Activated T-helper 9 cell treated with anti-CD3 and anti-CD28 coated beads, Interleukin-2, amount 50 U/mL, for 16 hours (primary cell): ENCODE measurements at places on chromosomes 4 and X.
A peak's percentile ranks its signal among the peaks of the same experiment; 100 is the strongest.

GRCh38 chr4:108043526-108043925 lies 53.8 kb downstream of the HADH start:
- DNase-seq: no peak

DNA sequence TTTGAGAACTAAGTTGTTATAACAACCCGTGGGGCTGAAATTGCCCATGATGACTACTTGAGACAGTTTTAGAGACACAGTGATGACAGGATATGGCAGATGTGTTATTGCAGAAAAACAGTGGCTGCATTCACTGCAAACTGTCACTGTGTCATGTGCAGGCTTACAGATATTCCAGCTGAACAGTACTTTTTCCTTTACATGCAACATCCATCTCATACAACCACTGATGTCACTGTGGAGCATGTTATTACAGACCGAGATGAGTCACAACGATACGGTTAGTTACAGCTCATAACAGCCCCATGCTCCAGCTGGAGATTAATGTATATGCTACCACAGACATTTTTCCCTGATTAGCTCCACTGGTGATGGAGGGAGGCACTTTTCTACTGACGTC lies 207.4 kb downstream of the TMA16 start:
- no peak for DNase-seq

DNA sequence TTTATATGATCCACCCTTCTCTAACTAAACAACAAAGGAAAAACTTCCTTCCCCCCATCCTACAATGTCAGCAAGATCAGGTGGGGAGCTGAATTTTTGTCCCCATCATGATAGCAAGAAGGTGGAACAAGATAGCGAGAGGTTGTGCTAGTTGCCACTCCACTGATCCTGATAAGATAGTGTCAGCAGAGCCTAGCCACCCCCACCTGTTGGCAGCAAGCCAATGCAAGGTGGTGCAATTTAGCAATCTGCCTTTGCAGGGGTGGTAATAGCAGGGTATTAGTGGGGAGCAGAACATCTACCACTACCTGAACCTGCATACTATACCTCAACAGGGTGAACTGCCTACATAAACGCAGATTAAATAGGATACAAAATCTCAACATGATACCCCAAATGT lies 80.2 kb upstream of the MAMLD1 start:
- no peak for DNase-seq

GRCh38 chr4:163693211-163693610 lies 198.7 kb downstream of the TMA16 start:
- DNase-seq: no peak

DNA sequence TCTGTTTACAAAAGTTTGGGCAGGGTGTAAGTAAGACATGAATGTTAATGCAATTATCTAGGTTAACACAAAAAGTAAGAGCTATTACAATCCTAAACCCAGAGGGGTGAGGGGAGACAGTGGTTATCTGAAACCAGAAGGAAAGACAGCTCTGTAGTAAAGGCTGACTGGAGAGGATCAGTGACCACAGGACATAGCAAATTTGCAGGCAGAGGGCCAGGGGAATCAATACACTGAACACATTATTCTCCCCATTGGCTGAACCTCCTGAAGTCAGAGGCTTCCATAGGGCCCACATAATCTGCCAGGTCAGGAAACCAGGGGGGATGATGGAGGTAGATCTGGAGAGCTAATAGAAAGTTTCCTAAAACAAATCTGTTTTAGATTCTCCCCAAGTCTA lies 689.4 kb upstream of the ATOH1 start:
- no peak for DNase-seq

DNA sequence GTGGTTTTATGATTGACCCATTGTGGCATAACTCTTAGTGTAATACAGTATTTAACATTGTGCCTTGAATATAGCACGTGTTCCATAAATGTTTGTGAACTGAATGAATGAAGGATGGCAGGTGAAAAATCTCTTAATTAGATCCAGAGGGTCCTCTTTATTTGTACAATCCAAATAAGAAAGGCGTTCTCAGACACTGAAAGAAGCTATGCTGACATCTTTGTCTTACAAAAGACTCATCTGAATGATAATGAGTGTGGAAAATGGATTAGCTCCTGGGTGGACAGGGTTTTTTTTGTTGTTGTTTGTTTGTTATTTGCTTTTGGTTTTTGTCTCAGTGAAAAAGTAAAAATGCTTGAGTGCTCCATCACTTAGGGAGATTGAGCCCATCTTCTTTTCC lies 62.7 kb downstream of the NEUROG2 start:
- DNase-seq: no peak

DNA sequence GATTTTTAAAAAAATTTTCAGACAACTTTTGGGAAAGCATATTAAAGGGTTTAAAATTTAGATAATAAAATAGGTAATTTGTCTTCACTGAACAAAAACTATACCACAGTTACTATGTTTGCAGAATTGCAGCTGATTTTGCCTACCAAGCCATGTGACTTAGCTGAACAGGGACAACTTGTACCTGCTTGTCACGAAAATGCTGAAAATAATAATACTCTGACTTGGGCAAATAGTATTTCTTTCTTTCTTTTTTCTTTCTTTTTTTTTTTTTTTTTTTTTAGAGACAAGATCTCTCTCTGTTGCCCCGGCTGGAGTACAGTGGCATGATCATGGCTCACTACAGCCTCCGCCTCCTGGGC lies 225.2 kb upstream of the PPP1R2C start:
- DNase-seq: no peak

GRCh38 chrX:110692866-110693265 lies 102.8 kb downstream of the CHRDL1 start:
- DNase-seq: no peak

- peak; percentile 21 for DNase-seq
Measured at GRCh38 chr4:1008840-1009541, 2.4 kb upstream of the FGFRL1 start.

DNA sequence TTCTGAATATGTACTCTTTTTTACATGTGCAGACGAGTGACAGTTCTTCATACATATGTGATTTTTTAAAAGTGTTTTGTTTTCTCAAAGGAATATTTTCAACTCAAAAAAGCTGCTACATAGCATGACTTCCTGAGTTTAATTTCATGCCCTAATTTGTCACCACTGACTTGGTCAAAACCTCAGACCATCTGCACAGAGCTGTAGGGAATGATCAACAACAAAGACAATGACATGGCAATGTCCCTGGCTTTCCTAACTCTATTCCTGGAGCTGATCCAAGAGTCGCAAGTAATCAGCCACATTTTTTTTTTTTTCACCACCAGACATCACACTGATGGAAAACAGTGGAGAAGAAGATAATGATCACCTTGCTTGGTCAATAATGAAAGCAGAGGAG lies 97.7 kb downstream of the TMA16 start:
- no peak for DNase-seq

- DNase-seq: no peak
Measured at GRCh38 chr4:39146211-39146610, 36.1 kb upstream of the WDR19 start.

DNA sequence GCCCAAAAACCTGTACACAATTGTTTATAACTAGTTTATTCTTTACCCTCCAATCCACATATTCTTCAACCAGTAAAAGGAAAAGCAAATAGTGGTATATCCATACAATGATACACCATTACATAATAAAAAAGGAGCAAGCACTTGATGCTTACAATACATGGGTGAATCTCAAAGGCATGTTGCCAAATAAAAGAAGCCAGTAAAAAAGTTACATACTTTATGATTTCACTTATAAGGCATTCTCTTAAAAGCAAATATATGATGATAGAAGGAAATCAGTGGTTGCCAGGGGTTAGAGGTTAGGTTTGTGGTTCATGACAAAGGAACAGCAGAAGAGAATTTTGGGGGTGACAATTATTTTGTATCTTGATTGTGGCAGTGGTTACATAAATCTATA lies 896.1 kb upstream of the LCORL start:
- DNase-seq: no peak

GRCh38 chrX:24426921-24427746 lies 38.0 kb upstream of the PDK3 start:
- DNase-seq: no peak

- DNase-seq: no peak
Measured at GRCh38 chr4:154456240-154456639, 35.4 kb downstream of the DCHS2 start.

- DNase-seq: no peak
Measured at GRCh38 chrX:70087857-70088630, 25.8 kb downstream of the OTUD6A start.

DNA sequence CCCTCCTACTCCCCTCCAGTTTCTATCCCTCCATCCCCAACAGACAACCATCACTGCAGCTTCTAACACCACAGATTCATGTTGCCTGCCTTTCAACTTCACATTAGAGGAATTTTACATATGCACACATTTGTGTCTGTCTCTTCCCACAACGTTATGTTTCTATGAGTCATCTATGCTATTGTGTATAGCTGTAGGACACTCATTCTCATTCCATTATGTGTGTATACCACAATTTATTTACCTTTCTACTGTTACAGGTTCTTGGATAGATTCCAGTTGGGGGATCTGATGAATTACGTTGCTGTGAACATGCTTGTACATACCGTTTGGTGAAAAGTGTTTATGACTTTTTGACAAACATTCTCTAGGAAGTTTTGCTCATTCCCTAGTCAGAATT lies 58.8 kb upstream of the TRPC3 start:
- DNase-seq: no peak

DNA sequence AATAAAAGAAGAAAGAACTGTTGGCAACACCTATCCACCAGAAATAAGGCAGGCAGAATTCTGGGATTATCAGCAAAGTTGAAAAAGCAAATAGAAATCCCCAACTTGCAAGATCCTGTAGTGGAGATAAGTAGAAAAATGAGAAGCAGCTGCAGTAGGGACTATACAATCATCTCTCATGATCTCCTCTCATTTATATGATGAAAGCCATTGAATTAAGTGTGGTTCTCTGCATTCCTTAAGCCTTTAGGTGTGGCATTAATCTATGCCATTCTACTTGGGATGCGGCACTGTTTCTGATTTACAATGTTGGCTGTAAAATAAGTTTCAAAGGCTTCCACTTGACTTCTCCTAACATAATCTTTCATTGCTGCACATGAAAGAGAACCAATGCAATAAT lies 869.8 kb downstream of the TRAM1L1 start:
- no peak for DNase-seq

GRCh38 chrX:48992341-48992740 lies 9.7 kb downstream of the GRIPAP1 start:
- DNase-seq: no peak

- no peak for DNase-seq
Measured at GRCh38 chrX:72313707-72314641, 8.3 kb upstream of the CITED1 start.

GRCh38 chrX:13750812-13751211 lies 16.3 kb downstream of the OFD1 start:
- DNase-seq: no peak

GRCh38 chr4:10623862-10624261 lies 60.7 kb downstream of the CLNK start:
- no peak for DNase-seq

GRCh38 chr4:138775890-138776289 lies 239.7 kb upstream of the NOCT start:
- no peak for DNase-seq

DNA sequence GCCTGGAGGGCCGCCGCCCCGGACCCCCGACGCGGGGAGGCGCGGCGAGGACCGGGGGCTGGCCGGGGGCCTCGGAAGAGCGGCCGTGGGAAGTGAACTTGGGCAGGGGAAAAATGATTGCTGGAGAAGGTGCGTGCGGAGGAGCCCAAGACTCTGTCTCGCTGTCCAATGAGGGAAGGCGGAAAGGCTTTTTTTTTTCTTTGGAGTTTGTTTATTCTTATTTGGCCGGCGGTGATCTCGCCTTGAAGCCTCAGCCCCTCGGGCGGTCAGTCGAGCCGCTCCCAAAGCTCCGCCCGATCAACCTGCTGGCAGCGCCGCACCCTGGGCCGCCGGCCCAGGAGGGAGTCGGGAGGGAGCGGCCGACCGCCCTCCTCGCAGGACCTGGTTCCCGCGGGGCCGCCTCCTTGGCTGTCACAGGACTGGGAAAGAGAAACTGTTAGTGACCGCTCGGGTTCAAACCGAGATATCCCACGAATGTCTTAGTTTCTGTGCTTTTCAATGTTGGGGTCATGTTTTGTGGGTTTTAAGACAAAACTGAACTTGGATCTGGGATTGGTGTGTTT lies 2.5 kb downstream of the CPEB2 start:
- peak; percentile 32 for DNase-seq

GRCh38 chr4:130329036-130329435 lies 1233.1 kb downstream of the C4orf33 start:
- DNase-seq: no peak

DNA sequence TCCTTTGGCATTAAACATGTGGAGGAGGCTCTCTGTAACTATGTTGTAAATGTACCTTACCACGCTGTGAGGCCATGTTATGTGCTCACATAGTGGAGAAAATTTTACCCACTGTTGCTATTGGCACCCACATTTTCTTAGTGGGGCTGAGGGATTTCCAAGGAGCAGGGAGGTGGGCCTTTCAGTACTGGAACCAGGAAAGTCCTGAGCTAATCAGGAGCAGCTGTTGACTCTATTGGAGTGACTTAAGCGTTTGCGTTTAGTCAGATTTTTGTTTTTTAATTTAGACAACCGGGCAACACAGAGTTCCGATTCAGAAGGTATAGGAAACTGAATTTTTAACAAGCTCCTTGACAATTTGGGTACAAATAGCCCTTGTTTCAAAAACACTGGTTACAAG lies 30.7 kb upstream of the WDR17 start:
- DNase-seq: no peak

- DNase-seq: no peak
Measured at GRCh38 chrX:37677765-37678164, 7.8 kb upstream of the XK start.

DNA sequence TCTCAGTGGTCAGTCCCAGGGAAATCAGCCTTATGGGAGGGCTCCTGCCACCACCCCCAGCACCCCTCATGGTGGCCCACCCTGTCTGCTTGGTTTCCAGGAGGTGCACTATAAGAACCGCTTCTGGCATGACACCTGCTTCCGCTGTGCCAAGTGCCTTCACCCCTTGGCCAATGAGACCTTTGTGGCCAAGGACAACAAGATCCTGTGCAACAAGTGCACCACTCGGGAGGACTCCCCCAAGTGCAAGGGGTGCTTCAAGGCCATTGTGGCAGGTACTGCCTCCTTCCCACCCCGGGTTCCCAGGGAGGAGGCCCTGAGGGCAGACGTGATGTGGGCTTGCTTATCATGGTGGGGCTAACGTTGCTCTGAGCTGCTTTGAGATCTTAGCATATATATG lies 44.3 kb downstream of the MAP7D3 start:
- no peak for DNase-seq

DNA sequence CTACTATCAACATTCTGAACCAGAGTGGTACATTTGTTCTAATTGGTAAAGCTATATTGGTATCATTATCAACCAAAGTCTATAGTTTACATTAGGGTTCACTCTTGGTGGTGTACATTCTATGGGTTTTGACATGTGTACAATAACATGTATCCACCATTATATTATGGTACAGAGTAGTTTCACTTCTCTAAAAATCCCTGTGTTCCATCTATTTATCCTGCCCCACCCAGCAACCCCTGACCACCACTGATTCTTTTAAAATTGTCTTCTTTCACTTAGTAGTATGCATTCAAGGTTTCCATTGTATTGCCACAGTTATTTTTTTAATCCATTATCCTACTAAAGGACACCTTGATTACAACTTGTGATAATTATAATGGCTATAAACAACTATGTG lies 15.3 kb upstream of the TMPRSS11D start:
- DNase-seq: no peak

- no peak for DNase-seq
Measured at GRCh38 chr4:154625971-154626370, 13.5 kb upstream of the FGG start.
